ENCODE measurements at places on chromosomes 7 and 10.

DNA sequence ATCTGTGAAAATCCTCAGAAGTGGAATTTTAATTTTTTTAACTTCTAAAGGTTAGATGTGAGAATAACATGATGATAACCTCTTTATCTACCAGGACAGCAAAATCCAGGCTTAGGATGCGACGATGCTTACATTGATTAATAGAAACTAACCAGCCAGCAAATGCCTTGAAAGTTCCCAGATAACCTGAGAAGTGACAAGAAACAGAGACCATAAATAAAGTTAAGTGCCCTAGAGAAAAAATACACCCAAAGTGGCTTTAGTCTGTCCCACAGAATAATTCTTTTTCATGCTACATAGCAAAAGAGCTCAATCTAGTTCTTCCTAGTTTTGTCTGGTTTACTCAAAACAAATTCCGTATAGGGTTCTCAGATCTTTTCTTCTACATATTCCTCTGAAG lies 262.7 kb downstream of the WDR11 start:
- DNase-seq = no peak

DNA sequence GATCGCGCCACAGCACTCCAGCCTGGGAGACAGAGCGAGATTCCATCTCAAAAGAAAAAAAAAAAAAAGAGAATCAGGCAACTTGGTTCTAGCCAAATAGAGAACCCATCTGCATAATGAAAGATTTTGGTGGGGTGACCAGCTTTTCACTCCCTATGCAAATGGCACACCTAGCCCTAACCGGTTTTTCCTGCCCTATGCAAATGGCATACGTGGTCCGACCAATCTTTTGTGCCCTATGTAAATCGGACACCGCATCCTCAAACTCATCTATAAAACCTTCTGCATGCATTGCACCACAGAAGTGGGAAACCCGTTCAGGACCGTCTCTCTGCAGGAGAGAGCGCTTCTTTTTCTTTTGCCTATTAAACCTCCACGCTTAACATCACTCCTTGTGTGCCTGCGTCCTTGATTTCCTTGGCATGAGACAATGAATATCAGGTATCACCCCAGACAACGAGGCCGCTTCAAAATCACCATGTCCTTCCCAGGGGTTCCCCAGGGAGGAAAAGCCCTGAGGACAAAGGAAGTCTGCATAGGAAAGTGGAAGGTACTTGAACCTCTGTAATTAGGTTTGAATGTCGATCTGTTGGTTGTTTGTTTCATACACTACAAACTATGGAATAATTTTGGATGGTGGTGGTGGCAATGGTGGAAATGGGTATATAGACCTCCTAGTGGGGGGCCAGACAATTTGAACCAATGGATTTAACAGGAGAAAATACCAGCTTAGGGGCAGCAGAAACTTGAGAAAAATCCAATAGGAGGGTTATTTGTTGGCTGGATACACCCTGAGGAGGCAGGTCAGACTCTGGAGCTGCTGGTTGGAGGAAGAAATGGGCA lies 396.2 kb downstream of the TYW1 start:
- no peak for DNase-seq

DNA sequence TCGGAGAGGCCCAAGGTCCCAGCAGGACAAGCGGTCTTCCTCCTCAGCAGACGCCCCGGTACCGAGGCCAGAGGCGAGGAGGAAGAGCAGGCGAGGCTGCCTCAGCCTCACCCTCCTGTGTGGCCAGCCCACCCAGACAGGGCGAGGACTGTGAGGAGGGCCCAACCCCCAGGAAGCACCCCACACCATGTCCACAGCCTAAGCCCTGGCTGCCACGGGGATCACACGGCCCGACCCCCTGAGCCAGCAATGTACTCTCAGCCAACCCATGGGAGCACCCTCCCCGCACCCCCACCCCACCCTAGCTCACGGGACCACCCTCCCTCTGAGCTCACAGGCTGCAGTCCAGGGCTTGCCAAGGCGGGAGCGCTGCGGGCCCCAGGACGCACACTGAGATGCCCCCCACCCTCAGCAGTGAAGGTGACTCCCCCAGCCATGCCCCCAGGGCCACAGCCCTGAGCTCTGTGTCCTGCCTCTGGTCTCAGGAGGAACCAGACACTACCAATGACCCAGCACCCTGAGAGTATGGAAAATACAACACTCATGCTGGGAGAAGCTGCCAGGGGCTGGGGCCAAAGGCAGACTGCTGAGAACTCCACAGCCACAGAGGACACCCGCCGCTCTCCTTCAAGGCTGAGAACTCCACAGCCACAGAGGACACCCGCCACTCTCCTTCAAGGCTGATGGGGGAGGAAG lies 93.6 kb downstream of the MAD1L1 start:
- no peak for DNase-seq

GRCh38 chr10:127524908-127525665 lies 24.0 kb upstream of the NPS start:
- DNase-seq = no peak

DNA sequence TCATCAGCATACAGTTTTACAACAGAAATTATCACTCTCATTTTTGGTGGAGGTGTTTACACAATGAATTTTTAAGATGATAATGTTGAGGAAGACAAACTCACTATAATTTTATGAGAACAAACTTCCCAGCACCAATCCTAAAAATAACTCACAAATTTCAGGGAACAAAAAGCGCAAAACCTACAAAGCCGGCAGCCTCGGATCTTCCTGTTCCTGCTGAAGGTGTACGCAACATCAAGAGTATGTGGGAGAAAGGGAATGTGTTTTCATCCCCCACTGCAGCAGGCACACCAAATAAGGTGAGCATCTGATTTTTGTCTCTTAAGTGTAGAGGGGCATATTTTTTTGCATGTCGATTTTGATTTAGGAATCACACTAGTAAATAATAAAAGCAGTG lies 26.5 kb upstream of the AGBL3 start:
- no peak for DNase-seq

GRCh38 chr7:102080019-102080433 lies 206.6 kb upstream of the SH2B2 start:
- DNase-seq = no peak

DNA sequence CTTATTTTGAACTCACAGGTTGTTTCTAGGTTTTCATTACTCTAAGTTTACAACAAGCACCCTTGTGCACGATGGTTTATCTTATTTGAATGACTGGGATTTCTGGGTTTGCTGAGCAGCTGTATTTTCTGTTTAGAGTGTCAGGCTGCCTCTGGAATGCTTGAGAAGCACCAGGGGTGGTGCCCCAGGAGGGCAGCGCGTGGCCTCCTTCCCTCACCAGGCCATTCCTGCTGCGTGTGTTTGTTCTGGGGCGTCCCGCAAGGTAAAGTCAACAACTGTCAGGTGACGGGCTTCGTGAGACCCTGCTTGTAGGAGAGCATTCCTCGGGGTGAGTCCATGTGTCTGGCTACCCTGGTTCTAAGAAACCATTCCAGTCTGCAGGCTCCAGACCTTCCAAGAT lies 54.9 kb downstream of the FAM171A1 start:
- no peak for DNase-seq

- no peak for DNase-seq
These were observed 26.1 kb upstream of the TRUB1 start for GRCh38 chr10:114911801-114912469.

DNA sequence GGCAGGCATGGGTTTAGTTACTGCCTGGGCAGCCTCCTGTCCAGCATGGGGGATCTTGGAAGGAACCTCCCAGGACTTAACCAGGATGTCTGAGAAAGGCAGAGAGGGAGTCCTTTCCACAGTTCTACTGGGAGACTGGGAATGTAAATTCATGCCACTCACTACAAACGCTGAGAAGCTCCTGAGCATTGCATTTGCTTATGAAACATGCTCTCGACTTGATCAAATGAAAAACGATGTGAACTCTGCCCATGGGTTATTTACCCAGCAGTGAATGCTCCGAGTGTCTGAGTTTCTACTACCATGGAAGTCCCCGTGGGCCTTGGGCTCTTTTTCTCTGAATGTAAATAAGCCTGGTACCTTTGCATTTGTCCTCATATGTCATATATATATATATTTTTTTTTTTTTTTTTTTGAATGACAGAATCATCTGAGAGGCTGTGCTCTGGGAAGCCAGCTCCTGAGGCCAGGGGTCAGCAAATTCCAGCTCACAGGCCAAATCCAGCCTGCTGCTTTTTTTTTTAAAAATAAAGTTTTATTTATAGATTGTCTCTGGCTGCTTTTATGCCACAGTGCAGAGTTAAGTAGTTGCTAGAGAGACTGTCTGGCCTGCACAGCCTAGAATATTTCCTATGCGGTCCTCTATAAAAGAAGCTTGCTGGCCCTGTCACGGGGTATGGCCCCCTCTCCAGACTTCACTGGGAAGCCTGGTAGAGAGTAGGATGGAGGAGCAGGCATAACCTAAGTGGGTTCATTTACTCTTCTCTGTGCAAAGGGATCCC lies 21.4 kb upstream of the RAPGEF5 start:
- no peak for DNase-seq

Measured in AG08395 (cell line).